Activated CD4-positive, alpha-beta memory T cell treated with anti-CD3 and anti-CD28 coated beads, Interleukin-2, amount 10 ng/mL, durations not matched to agents 7 days and 5 days (primary cell): ENCODE measurements at places on chromosomes 1 and 21.

- DNase-seq = peak; percentile 47
- no peaks in the 10 kb centered on the region for H3K36me3 ChIP-seq
- peak overlapping the region; percentile 21 for H3K27ac ChIP-seq
- H3K4me1 ChIP-seq = peaks cover 33% of the 10 kb centered on the region
- peaks cover 12% of the 10 kb centered on the region for H3K27me3 ChIP-seq
These were observed 7.0 kb upstream of the GPR88 start for GRCh38 chr1:100530880-100531487.

DNA sequence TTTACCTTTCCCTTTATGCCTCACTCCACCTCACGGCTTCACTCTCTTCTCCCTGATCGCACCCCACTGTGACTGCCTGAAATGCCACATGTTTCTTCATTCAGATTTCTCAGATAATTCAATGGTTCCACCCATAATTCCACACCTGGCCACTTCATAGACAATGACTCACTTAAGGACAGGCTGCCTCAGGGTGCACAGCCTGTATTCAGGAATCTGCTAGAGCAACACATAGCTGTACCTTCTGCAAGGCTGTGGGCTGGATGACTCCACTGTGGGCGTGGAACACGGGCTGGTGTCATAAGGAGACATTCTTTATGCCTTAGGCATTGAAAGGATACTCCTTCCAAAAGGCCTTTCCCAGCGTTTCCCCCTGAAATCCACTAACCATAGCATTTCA, 36.1 kb downstream of the L1TD1 start:
- H3K4me1 ChIP-seq = peaks cover 13% of the 10 kb centered on the region
- peaks cover 2% of the 10 kb centered on the region for H3K27me3 ChIP-seq
- H3K36me3 ChIP-seq = no peaks in the 10 kb centered on the region

DNA sequence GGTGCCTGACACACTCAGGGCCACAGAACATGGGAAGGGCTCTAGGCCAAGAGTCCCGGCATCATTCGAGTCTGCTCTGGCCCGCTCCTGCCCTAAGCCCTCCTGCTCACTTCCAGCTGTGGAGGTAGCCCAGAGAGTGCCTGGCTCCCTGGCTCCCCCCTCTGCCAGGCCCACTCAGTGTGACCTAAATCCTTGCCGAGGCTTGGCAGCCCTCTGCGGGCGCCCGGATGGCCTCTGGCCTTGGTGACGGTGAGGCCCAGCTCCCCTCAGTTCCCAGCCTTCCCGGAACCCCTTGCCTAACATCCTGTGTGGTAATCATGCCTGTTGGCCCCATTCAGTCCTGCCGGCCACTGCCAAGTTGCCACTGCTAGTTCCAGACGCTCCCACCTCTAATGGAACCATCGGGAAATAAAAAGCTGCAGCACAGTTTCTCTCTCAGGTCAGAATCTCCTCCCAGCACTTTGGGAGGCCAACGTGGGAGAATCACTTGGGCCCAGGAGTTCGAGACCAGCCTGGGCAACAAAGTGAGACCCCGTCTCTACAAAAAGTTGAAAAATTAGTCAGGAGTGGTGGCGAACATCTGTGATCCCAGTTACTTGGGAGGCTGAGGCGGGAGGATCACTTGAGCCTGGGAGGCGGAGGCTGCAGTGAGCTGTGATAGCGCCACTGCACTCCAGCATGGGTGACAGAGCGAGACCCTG, 1.2 kb upstream of the H6PD start:
- DNase-seq = no peak
- peaks cover 4% of the 10 kb centered on the region for H3K27me3 ChIP-seq
- peaks cover 9% of the 10 kb centered on the region for H3K36me3 ChIP-seq
- H3K4me3 ChIP-seq = peak overlapping the region; percentile 91

GRCh38 chr1:158493054-158493453, 21.0 kb downstream of the OR10R2 start:
- DNase-seq = no peak
- H3K4me3 ChIP-seq = no peak overlapping the region
- H3K4me1 ChIP-seq = no peaks in the 10 kb centered on the region
- peaks cover 28% of the 10 kb centered on the region for H3K27me3 ChIP-seq

DNA sequence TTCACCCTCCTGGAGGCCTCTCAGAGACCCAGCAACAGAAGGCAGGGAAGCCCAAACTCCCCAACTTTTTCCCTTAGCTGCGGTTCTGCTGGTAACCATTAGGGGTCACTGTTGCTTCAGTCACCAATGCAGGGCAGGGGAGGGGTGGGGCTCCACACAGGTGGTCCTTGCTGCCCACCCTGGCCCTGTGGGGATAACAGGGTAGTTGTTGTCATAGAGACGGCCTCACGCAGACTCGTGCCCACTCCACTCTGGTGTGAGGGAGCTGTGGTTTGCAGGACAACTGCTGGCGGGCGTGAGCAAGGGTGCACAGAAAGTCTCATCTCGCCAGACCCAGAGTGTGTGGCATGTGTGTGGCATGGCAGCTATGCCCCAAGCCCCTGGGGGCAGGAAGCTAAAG, 19.9 kb downstream of the INSRR start:
- H3K27me3 ChIP-seq = peaks cover 44% of the 10 kb centered on the region
- peaks cover 41% of the 10 kb centered on the region for H3K4me1 ChIP-seq
- no peak overlapping the region for H3K27ac ChIP-seq

- no peaks in the 10 kb centered on the region for H3K4me1 ChIP-seq
- DNase-seq = no peak
- no peaks in the 10 kb centered on the region for H3K36me3 ChIP-seq
- no peak overlapping the region for H3K4me3 ChIP-seq
- H3K27ac ChIP-seq = no peak overlapping the region
These were observed 25.8 kb downstream of the COL18A1 start for GRCh38 chr21:45430521-45431501.

- H3K4me3 ChIP-seq = no peak overlapping the region
- H3K4me1 ChIP-seq = peaks cover 1% of the 10 kb centered on the region
- H3K27me3 ChIP-seq = no peaks in the 10 kb centered on the region
- no peak for DNase-seq
These were observed 190.9 kb upstream of the ADGRL4 start for GRCh38 chr1:79197421-79197820.

DNA sequence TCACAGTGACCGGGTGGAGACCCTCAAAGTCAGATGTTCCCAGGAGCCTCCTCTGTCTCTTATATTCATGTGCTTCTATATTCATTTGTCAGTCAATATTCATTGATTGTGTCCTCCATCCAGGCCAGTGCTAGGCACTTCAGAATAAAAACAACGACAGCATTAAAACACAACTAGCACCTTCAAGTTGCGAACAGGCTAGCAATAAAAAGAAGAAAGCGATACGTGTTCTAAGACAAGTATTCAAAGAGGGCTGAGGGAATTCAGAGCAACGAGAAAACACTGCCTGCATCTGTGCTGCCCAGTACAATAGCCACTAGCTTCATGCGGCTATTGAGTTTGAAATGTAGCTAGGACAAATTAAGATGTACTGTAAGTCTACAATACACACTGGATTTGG, 138.0 kb downstream of the PLXNA2 start:
- no peak overlapping the region for H3K27ac ChIP-seq
- H3K4me1 ChIP-seq = no peaks in the 10 kb centered on the region
- no peak for DNase-seq
- no peaks in the 10 kb centered on the region for H3K36me3 ChIP-seq
- no peak overlapping the region for H3K4me3 ChIP-seq

- H3K4me3 ChIP-seq = no peak overlapping the region
- no peaks in the 10 kb centered on the region for H3K4me1 ChIP-seq
- H3K27ac ChIP-seq = no peak overlapping the region
- DNase-seq = no peak
- H3K27me3 ChIP-seq = no peaks in the 10 kb centered on the region
- H3K36me3 ChIP-seq = no peaks in the 10 kb centered on the region
These were observed 40.3 kb downstream of the RGS5 start for GRCh38 chr1:163162381-163162914.
